HCEC 1CT (cell line): ENCODE measurements at places on chromosomes 5 and 9.

DNA sequence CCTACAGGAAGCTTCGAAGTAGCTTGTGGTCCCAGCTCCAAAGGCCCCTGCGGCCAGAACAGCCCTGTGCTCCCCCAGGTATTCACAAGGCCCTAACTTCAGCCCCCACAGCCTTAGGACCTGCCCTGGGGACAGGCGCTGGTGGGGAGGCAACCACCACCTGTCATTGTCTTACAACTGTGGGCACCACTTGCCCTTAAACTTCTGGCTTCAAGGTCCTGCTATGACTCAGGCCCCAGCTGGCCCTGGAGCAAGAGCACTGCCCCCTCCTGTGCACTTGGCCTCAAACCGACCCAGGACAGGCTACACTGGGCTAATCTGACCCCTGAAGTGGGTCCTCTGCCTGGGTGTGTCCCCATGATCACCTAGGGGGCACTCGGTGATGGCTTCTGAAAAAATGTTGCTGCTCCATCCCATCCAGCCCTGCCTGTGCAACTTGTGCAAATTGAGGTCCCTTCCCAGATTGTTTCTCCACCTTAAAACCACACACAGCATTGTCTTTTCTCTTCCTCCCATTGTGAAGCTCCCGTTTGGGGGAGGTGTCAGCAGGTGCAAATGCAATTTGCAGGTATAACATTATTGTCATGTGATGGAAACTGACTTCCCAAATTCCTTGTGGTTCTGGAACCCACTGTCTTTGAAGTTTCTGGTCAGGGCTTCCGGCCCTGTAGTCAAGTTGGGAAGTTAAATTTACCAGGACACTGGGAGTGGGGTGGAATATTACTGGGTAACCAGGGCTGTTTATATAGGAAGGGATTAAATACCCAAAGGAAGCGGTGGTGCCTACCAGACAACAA, 1.1 kb upstream of the PROB1 start:
- DNase-seq: peak; percentile 22

- DNase-seq: no peak
Observed at GRCh38 chr5:171961117-171961516, 45.3 kb downstream of the FBXW11 start.

- peak; percentile 18 for DNase-seq
Observed at GRCh38 chr5:104793031-104793754, 1230.6 kb upstream of the NUDT12 start.

GRCh38 chr9:106953174-106953573, 90.2 kb downstream of the ZNF462 start:
- peak; percentile 95 for DNase-seq

DNA sequence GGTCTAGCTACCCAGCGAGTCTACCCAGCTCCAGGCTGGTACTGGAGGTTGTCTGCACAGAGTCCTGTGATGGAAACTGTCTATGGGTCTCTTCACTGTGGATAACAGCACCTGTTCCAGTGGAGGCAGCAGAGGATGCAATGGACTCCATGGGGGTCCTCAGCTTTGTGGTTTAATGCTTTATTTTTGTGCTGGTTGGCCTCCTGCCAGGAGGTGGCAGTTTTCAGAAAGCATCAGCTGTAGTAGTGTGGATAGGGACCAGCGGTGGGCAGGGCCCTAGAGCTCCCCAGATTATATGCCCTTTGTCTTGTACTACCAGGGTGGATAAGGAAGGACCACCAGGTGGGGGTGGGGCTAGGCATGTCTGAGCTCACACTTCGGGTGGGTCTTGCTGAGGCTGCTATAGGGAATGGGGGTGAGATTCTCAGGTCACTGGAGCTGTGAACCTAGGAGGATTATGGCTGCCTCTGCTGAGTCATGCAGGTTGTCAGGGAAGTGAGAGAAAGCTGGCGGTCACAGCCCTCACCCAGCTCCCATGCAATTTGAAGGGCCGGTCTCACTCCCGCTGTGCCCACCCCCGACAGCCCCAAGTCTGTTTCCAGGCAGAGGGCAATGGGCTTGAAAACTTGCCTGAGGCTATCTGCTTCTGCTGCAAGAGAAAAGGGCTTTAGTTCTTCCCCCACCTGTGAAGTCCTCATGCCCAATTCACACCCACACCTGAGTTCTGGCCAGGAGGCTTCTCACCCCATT, 397.1 kb downstream of the TLE1 start:
- DNase-seq: no peak

DNA sequence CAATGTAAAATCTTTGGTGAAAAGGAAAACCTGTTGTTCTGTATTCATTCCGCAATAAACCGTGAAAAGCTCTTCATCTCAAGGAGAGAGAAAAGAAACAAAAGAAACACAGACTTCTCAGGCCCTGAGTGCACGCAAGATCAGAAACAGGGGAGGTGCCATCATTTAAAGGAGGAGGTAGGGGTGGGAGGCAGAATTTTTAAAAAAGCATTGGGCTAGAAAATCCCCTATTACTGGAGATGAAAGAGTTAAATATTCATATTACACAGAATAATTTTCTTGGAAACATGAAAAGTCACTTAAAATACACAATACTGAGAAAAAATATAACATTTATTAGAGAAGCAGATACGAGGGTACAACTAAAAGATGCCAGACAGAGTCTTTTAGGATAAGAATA, 56.3 kb downstream of the USP20 start:
- DNase-seq: no peak

DNA sequence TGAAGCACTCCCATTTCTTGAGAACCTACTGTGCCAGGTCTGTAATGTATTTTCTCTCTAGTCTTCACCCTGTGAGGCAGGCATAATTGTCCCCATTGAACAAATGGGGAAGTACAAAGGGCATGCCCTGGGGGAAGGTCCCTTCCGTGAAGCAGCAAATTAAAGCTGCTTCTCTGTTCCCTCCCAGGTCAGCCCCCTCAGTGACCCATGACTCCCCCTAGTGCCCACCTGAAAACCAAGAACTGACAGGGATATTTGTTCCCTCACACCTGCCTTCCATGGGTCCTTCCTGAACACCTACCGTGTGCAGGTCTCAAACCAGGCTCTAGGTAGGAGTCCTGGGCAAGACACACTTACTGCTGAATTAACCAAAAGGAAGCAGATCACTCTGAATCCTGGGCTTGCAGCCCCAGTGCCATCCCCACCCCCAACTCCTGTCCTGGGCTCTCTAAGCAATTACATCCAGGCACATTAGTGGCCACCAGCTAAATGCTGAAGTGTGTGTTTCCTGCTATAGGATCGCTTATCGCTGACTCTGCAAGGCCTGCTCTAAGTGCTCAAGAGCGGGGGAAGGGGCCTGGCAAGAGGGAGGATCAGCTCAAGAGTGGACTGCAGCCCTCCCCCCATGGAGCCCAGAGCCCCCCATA, 254.8 kb downstream of the CDK5RAP2 start:
- no peak for DNase-seq

DNA sequence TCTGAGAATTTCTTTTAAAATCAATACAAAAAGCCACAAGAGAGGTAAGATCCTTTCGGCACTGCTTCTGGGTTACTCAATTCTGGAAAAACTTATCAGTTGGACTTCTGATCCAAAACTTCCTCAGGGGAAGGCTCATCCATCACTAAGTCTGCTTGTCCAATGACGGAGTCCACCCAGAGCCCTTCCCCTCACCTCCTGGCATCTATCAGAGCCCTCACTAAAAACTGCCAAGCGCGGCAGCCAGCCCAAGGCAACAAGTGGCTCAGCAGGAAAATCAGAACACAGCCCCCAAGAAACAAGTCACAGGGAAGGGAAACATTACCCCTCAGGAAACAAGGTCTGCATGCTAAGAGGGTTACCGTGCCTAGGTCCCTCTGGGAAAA, 869 bp upstream of the ESM1 start:
- DNase-seq: no peak

DNA sequence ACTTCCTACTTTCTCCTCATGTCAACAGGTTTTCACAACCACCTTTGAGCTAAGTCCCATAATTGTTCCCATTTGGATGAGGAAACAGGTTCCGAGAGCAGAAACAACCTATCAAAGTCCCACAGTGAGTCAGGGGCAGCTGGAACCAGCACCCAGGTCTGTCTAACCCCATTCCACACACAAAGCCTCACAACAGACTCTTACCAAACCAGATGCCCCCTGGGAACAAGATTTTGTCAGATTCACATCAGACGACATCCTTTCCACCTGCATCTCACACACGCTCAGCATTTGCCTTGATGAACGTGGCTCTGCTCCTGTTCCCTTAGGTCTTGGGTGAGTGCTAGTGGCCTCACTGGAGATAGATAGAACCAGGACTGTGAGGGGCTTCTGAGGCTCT, 17.0 kb downstream of the SWI5 start:
- DNase-seq: no peak

- DNase-seq: no peak
Observed at GRCh38 chr9:37167456-37168047, 47.2 kb downstream of the ZCCHC7 start.

DNA sequence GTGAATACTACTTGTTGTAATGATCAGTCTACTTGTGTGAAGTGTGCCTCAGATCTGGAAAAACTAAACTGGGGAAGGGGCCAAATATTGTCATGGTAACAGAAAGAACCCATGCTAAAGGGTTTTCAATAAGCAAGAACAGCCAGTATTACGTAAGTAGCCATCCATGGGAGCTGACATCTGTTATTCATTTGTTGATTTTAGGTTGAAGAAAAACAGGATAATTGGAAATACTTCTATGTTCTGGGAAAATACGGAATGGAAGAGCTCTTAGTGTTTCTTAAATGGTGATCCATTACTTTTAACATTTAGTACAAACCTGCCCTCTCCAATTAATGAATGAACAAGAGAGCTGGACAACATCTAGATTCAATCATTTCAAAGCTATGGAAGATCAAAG, 485.8 kb downstream of the NTRK2 start:
- no peak for DNase-seq

GRCh38 chr5:122756264-122756911, 18.5 kb upstream of the SNX2 start:
- peak; percentile 87 for DNase-seq

GRCh38 chr9:127163409-127163808, 41.0 kb upstream of the ANGPTL2 start:
- peak; percentile 92 for DNase-seq

GRCh38 chr9:101966691-101967090, 228.2 kb upstream of the GRIN3A start:
- no peak for DNase-seq

GRCh38 chr9:123150708-123151503, 117.4 kb downstream of the GPR21 start:
- peak; percentile 10 for DNase-seq

GRCh38 chr9:614431-614830, 227.1 kb upstream of the DMRT1 start:
- no peak for DNase-seq

GRCh38 chr9:77454663-77455062, 193.5 kb downstream of the GNA14 start:
- peak; percentile 9 for DNase-seq

- DNase-seq: peak; percentile 68
Observed at GRCh38 chr9:4048441-4048840, 251.4 kb downstream of the GLIS3 start.

- no peak for DNase-seq
Observed at GRCh38 chr5:150173161-150173560, 6.6 kb downstream of the CDX1 start.

DNA sequence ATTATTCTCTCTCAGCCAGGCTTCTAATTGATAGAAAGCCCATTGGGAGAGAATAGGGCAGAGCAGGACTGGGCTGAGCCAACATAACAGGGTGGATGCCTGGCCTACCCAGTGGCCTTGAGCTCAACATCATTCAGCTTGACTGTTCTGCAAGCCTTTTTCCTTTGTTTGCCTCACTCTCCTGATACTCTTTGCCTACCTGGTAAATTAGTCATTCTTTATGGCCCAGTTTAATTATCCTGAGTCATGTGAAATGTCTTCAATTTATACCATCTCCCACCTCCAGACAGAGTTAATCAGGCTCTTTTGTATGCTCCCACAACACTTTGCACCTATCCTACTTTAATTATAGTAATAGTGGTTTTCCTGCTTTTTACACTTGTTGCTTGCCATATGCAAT, 13.6 kb downstream of the GLRA1 start:
- no peak for DNase-seq

- DNase-seq: no peak
Observed at GRCh38 chr9:136047076-136047774, 47.9 kb downstream of the NACC2 start.

DNA sequence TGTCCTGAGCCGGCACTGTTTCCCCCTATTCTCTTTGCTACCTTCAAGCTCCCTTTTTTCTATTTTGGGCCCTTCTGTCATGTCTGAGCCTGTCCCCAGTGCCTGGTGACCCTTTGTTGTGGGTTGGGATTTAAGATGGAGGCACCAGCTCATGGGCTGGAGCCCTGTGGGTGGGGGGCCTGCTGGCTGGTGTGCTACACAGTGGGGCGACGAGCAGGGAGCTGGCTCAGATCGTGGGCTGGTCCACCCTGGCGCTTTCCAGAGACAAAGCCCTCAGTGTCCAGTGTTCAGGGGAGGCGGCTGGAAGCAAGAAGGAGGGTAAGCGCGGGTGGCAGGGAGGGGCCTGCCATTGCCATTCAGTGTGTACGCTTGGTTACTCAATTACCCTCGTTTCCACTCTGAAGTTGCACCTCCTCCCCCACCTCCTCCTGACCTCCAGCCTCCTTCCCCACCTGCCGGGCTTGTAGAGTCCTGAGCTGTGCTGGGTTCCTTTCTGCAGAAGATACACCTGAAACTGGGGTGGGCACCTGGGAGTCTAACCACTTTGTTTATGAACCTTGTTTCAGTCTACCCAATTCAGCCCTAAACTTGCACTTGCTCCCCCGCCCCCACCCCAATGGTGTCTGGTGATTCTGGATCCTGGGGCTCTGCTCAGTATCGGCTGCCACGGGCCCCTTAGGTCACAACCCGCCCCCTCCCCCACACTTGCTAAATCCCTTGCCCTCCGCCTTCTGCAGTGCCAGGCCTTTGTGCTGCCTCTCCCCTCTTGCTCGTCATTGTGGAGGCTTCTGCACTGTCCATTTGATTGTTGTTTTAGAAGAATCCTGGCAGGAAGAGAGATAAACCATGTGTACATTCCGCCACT, 49.9 kb downstream of the MVB12B start:
- no peak for DNase-seq

- DNase-seq: no peak
Observed at GRCh38 chr9:111039231-111039906, 1.1 kb upstream of the LPAR1 start.

GRCh38 chr9:35690614-35691333, 1.0 kb upstream of the TPM2 start:
- DNase-seq: peak; percentile 80

DNA sequence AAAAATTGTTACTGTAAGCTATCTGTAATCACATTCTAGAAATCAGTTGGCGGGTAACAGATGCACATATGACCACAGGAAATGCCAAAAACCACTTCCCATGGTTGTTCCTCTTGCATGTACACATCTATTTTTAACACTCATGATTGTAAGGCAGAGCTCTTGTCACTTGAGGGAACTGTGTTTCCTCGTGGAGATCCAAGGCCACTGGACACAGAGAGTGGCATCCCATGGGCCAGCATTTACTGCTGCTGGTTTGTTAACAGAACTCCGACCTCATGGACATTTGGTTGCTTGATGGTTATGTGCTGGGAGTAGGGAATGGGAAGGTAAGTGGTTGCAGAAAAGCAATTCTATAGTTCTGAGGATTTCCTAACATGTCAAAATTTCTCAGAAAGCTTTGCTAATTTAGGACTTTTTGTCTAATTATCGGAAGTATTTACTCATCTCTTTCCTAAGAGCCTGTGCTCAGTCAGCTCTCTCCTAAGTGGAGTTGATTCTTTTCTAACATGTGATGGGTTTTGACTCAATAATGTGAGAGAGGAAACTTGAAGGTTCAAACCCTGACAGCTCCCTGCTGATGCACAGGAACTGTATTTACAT, 202.0 kb upstream of the NR3C1 start:
- peak; percentile 25 for DNase-seq
